Activated CD4-positive, alpha-beta T cell treated with anti-CD3 and anti-CD28 coated beads for 36 hours (primary cell): ENCODE measurements at places on chromosomes 5 and 9. TPM values are rescaled to one million over a fixed set of nuclear protein-coding genes. Genes with fewer than 3 reads are reported as not detected.

TMEM215 gene
- total RNA-seq: not detected

FGF10 gene
- total RNA-seq: not detected

MOB3B gene
- total RNA-seq: 0.80 TPM

SLCO6A1 gene
- total RNA-seq: not detected

PTGDS gene
- not detected for total RNA-seq

RBM27 gene
- 68.0 TPM for total RNA-seq

TMED9 gene
- 109 TPM for total RNA-seq

SH2D3C gene
- total RNA-seq: 35.2 TPM

DNA sequence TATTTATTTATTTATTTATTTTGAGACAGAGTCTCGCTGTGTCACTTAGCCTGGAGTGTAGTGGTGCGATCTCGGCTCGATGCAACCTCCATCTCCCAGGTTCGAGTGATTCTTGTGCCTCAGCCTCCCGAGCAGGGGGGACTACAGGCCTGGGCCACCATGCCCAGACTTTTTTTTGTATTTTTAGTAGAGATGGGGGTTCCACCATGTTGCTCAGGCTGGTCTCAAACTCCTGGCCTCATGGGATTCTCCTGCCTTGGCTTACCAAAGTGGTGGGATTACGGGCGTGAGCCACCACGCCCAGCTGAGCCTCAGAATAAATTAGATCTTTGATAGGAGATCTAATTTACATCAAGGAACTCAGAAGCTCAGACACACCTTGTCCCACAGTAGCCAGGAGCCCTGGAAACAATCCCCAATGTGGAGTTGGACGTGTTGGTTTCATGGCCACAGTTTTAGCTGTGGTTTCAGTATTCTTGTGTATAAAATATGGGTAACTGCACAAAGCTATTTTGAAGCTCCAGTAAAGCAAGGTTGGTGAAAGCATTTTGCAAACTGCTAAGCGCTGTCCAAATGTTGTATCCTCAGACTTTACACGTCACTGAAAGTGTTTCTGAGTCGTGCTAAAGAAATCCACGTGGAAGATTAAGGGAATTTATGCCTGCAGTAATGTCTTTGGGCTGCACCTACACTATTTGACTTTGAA is 3.0 kb upstream of the HNRNPAB start:
- DNase-seq: no peak
- peaks cover 10% of the 10 kb centered on the region for H3K4me1 ChIP-seq
- H3K4me3 ChIP-seq: peak overlapping the region; percentile 6
- no peaks in the 10 kb centered on the region for H3K27me3 ChIP-seq
- no peak overlapping the region for H3K27ac ChIP-seq

- no peak for DNase-seq
- no peak overlapping the region for H3K27ac ChIP-seq
- H3K27me3 ChIP-seq: peaks cover 1% of the 10 kb centered on the region
- H3K4me3 ChIP-seq: no peak overlapping the region
- no peaks in the 10 kb centered on the region for H3K36me3 ChIP-seq
These were observed 201.3 kb downstream of the ALDH1A1 start for GRCh38 chr9:72751541-72751940.

DNA sequence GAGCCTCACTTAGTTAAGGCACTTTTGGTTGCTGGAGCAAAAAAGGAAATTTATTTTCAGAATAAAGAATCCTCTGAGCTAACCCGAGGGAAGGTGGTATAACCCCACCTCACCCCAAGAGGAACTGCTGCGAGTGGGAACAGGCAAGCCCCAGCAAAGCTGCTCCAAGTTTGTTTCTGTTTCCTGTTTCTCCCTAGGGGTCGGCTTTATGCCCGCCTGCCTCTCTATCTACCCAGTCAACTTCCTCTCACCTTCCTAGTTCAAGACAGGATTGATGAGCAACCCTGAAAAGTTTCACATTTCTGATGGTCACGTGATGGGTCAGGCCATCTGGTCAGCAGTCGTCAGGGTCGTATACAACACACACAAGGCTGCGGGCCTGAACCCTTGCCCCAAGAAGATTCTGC is 31.1 kb downstream of the TRIO start:
- no peak overlapping the region for H3K4me3 ChIP-seq
- peaks cover 16% of the 10 kb centered on the region for H3K27me3 ChIP-seq
- H3K4me1 ChIP-seq: peaks cover 2% of the 10 kb centered on the region
- H3K27ac ChIP-seq: no peak overlapping the region
- no peak for DNase-seq

GRCh38 chr9:69170231-69170630 is 3.8 kb upstream of the TJP2 start:
- no peak overlapping the region for H3K27ac ChIP-seq
- H3K36me3 ChIP-seq: no peaks in the 10 kb centered on the region
- no peak overlapping the region for H3K4me3 ChIP-seq

DNA sequence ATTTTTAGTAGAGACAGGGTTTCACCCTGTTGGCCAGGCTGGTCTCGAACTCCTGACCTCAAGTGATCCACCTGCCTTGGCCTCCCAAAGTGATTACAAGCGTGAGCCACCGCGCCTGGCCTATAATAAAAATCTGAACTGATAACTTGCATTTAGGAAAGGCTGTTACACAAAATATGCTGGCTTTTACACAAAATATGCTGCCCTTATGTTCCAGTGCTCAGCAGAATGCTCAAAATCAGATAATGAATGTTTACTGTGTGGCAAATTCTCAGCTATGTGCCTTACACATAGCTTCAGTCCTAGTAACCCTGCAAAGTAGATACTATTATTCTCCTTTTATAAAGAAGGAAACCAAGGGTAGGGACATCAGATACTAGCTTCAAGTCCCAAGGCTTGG is 141.3 kb upstream of the MSX2 start:
- H3K4me1 ChIP-seq: no peaks in the 10 kb centered on the region
- no peaks in the 10 kb centered on the region for H3K27me3 ChIP-seq
- no peak overlapping the region for H3K27ac ChIP-seq
- H3K4me3 ChIP-seq: no peak overlapping the region
- DNase-seq: no peak

DNA sequence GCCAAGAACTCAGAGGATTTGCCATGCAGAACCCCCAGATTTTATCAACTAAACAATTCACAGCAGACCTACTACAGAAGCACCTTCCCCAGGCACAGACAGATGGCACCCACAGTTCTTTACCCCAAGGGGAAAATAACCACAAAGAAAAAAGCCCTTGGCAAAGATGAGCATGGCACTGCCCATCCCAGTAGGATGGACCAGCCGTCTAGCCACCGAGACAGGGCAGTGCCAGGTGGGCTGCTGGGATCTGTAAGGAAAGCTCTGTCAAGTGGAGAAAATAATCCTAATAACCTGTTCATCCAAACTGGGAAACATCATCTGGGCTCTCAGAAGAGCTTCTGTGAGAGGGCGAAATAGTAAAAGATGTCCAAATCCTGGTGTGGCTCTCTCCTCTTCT is 130.0 kb downstream of the COL23A1 start:
- no peak overlapping the region for H3K4me3 ChIP-seq
- no peaks in the 10 kb centered on the region for H3K27me3 ChIP-seq
- no peaks in the 10 kb centered on the region for H3K36me3 ChIP-seq
- no peaks in the 10 kb centered on the region for H3K4me1 ChIP-seq
- no peak for DNase-seq
- H3K27ac ChIP-seq: no peak overlapping the region

- no peak overlapping the region for H3K4me3 ChIP-seq
- H3K27ac ChIP-seq: no peak overlapping the region
- no peaks in the 10 kb centered on the region for H3K36me3 ChIP-seq
- peaks cover 2% of the 10 kb centered on the region for H3K27me3 ChIP-seq
- no peaks in the 10 kb centered on the region for H3K4me1 ChIP-seq
These were observed 219.6 kb downstream of the ADAMTS6 start for GRCh38 chr5:65262096-65262495.

- H3K4me3 ChIP-seq: no peak overlapping the region
- H3K36me3 ChIP-seq: no peaks in the 10 kb centered on the region
- H3K27ac ChIP-seq: no peak overlapping the region
- no peaks in the 10 kb centered on the region for H3K4me1 ChIP-seq
These were observed 64.3 kb upstream of the MYO10 start for GRCh38 chr5:17000291-17000939.

DNA sequence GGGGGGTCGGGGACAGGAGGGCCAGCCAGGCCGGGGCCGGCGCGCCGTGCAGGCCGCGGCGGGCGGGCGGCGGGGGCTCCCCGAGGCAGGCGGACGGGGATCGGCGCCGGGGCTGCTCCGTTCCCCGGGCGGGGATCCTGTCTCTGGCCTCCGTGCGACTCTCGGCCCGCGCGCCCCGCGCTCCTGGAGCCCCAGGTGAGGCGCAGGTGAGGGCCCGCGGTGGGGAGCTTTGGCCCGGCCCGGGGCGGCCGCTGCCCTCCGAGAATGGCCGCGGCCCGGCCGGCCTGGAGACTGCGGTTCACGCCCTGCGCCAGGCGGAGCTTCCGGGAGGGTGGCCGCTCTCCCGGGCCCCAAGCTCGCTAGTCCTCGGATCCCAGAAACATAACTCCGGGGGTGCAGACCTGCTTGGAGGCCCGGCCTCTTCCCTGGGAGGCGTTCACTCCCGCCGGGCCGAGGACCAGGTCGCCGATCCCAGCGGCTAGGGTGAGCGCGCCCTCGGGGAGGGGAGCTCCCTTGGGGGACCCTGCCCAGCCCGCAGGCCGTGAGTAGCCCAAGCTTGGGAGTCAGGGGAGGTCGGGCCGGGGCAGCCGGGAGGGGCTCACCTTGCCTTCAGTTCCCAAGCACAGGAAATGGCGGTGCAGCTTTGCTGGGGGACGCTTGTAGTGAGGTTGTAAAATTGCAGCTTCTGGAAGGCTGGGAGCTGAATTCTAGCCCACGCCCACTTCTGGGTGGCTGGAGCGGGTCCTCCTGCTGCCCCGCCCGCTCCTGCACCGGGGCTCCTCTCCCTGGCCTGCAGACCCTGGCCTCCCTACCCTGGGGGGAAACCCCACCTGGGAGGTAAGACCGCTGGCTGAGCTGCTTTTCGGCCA is 723 bp downstream of the PPP1R26 start:
- H3K4me1 ChIP-seq: peaks cover 6% of the 10 kb centered on the region
- H3K27ac ChIP-seq: no peak overlapping the region
- peak; percentile 12 for DNase-seq

DNA sequence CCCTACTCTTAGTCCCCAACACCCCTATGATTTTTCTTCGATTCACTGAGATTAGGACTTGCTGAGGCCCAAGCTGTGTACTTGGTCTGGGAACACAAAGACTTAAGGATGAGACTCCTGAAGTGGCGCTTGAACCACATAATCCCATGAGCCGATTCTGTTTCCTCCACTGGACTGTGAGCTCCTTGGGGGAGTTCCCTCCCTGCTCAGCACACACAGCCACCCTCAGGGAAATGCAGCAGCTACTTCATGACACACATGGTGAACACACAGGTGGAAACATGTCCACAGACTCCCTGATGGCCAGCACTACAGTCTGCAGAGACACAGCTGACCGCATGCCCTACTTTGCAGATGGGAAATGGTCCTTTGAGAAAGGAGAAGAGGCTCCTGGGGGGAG is 101.1 kb downstream of the C5orf15 start:
- DNase-seq: no peak
- H3K36me3 ChIP-seq: no peaks in the 10 kb centered on the region
- no peak overlapping the region for H3K27ac ChIP-seq
- peaks cover 7% of the 10 kb centered on the region for H3K27me3 ChIP-seq
- H3K4me1 ChIP-seq: peaks cover 12% of the 10 kb centered on the region

- no peak within 1 kb of the TSS for H3K4me3 ChIP-seq
- DNase-seq: peak; percentile 16
- no peaks in the 10 kb centered on the region for H3K36me3 ChIP-seq
- peaks cover 59% of the 10 kb centered on the region for H3K27me3 ChIP-seq
- H3K27ac ChIP-seq: no peak within 1 kb of the TSS
- peaks cover 4% of the 10 kb centered on the region for H3K4me1 ChIP-seq
These were observed at the start of gene CARTPT for GRCh38 chr5:71719063-71719964. Gene CARTPT (plus strand): TSS chr5:71719275. CDS start chr5:71719294, 19 bp downstream.

GRCh38 chr9:78982849-78983248 is 588.9 kb upstream of the TLE4 start:
- no peaks in the 10 kb centered on the region for H3K4me1 ChIP-seq
- H3K27ac ChIP-seq: no peak overlapping the region
- no peaks in the 10 kb centered on the region for H3K27me3 ChIP-seq
- H3K36me3 ChIP-seq: no peaks in the 10 kb centered on the region
- DNase-seq: no peak
- no peak overlapping the region for H3K4me3 ChIP-seq

DNA sequence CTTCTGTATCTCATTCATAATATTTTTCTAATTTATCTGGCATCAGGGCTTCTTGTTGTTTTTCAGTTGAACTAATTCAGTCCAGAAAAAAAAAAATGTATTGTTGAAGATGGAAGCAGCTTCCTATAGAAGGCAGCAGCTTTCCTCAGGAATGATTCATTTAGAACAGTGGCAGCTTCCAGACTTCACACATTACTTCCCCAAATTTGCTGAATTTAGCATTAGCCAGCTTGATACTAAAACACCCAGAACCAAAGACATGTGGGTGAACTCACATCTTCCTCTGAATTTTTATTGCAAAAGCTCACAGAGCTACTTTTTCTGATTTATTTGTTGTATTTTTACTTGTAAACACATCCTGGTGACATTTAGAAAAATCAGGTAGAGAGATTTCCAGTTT is 53.8 kb downstream of the HCN1 start:
- H3K4me3 ChIP-seq: no peak overlapping the region
- no peak overlapping the region for H3K27ac ChIP-seq
- no peaks in the 10 kb centered on the region for H3K27me3 ChIP-seq
- H3K4me1 ChIP-seq: no peaks in the 10 kb centered on the region
- no peaks in the 10 kb centered on the region for H3K36me3 ChIP-seq
- no peak for DNase-seq

- no peak overlapping the region for H3K27ac ChIP-seq
- H3K4me3 ChIP-seq: no peak overlapping the region
- H3K27me3 ChIP-seq: no peaks in the 10 kb centered on the region
- DNase-seq: no peak
These were observed 229.7 kb downstream of the ICE1 start for GRCh38 chr5:5652181-5652580.

- DNase-seq: no peak
- no peaks in the 10 kb centered on the region for H3K4me1 ChIP-seq
- no peak overlapping the region for H3K4me3 ChIP-seq
- H3K36me3 ChIP-seq: no peaks in the 10 kb centered on the region
These were observed 22.3 kb downstream of the LPAR1 start for GRCh38 chr9:111016016-111016415.

DNA sequence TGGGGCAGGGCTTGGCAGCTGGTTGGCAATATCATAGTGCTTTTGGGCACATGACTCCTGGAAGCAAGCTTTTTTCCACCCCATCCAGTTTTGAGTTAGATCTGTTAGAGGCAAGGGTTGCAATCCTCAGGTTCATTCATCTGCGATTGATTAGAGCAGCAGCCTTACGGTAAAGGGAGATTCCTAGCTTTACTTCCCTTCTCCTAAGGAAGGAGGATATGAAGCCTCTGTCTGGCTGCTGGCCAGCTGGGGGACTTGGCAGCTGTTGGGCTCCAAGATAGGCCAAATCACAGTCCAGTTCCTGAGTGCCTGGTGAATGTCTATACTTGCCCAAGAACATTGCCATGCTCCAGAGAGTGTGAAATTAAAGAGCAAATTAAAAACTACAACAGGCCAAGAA is 113.4 kb upstream of the CCNH start:
- H3K4me1 ChIP-seq: no peaks in the 10 kb centered on the region
- H3K36me3 ChIP-seq: no peaks in the 10 kb centered on the region
- H3K4me3 ChIP-seq: no peak overlapping the region

GRCh38 chr5:77847814-77848290 is 71.7 kb upstream of the TBCA start:
- no peak overlapping the region for H3K27ac ChIP-seq
- H3K27me3 ChIP-seq: peaks cover 44% of the 10 kb centered on the region
- peaks cover 3% of the 10 kb centered on the region for H3K36me3 ChIP-seq
- no peak overlapping the region for H3K4me3 ChIP-seq

GRCh38 chr9:27384262-27385014 is 87.5 kb upstream of the EQTN start:
- H3K27ac ChIP-seq: no peak overlapping the region
- DNase-seq: no peak
- peaks cover 1% of the 10 kb centered on the region for H3K4me1 ChIP-seq
- no peaks in the 10 kb centered on the region for H3K27me3 ChIP-seq
